Sigmoid colon (tissue), 7 donors: ENCODE measurements at places on chromosomes 1 and 21.

DNA sequence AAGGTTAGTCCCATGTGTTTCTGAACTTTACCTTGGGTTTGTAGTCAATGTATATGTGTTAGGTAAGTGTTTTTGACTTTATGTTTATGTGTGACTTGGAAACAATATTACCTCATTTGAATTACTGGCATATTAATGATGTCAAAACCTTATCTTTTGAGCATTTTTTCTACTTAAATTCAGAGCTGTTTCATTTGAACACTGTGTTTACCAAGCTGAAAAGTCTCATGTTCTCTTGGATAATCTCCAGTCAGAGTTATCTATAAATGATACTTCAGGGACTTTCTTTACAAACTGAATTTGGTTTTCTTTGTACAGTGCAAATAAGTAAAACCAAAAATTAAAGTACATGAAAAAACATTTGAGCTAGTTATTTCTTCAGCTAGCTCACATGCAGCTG lies 30.0 kb downstream of the ADAMTS1 start:
- no peak for DNase-seq

- peak; percentile 28 for DNase-seq
Measured at GRCh38 chr1:21781815-21782348, 1.1 kb downstream of the USP48 start.

- DNase-seq = no peak
Measured at GRCh38 chr1:201739080-201739479, 89.9 kb upstream of the IPO9 start.

GRCh38 chr1:214584805-214585766 lies 17.9 kb upstream of the CENPF start:
- no peak for DNase-seq

DNA sequence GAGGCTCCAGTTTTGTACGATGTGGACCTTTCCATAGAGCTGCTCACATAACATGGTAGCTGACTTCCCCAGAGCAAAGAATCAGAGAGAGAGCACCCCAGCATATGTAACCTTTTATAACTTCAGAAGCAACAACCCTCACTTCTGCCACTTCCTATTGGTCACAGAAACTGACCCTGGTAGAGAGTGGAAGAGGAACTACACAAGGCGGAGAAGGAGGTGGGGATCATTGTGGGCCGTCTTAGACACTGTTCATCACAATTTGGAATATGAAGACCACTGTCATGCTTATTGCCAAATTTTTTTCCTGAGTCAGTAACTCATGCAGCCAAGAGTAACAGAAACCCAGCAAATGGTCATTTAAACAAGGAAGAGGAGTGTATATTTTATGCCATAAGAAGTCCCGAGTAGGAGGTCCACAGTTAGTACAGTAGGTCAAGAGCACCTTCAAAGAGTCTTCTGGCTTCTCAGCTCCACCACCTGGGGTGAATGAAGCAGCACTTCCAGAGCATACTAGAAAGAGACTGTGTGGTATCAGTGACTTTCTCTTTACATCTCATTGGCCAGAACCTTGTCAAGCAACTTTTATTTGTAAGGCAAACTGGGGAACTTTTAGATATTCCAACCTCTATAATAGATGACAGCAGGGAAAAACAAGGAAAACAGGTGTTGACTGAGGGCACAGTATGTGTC lies 71.8 kb downstream of the ODF2L start:
- no peak for DNase-seq
